ENCODE measurements at places on chromosomes 5 and 9.
A peak's percentile ranks its signal among the peaks of the same experiment; 100 is the strongest.

DNA sequence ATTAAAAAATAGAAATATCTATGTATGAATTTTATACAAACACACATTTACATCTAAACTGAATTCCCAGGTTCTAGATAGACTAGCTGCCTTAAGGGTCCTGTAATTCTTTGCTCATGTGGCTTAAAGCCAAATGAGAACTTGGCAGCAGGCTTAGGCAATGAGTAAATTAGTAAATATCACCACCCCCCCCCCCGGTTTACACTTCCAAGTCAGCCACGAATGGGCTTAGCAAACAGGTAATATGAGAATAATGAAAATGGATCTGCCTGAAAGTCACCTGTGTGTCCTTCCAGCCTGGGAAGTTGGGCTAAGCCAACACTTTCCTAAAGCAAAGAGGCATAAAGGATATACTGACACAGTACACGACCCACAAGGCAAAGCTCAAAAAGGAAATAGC, 108.6 kb downstream of the KLHL3 start:
- no peak for DNase-seq

GRCh38 chr5:80181618-80182211, 74.1 kb downstream of the SERINC5 start:
- DNase-seq = no peak

DNA sequence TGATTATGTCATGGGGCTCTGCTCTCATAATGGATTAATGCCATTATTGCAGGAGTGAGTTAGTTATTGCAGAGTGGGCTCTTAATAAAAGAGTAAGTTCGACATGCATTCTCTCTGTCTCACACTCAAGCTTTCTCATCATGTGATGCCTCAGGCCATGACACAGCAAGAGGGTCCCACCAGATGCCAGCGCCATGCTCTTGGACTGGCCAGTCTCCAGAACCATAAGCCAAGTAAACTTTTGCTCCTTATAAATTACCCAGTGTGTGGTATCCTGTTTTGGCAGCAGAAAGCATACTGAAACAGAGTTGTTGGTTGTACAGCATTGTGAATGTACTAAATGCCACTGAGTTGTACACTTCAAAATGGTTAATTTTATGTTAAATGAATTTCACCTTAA, 138.1 kb downstream of the MYO10 start:
- DNase-seq = no peak

- no peak for DNase-seq
Measured at GRCh38 chr5:179196405-179197079, 136.4 kb downstream of the ZNF354C start.

- DNase-seq = peak; percentile 32
Measured at GRCh38 chr5:120538644-120539043, 74.5 kb downstream of the PRR16 start.

GRCh38 chr5:101932599-101932998, 363.5 kb downstream of the SLCO4C1 start:
- no peak for DNase-seq
